NCI-H524 treated with DMSO at 0.1 percent for 48 hours (cell line): ENCODE measurements at places on chromosomes 13 and 19.

- no peak for DNase-seq
These were observed 91.1 kb downstream of the CDK8 start for GRCh38 chr13:26344980-26345379.

- DNase-seq, result no peak
These were observed 7.7 kb downstream of the ATP4B start for GRCh38 chr13:113650275-113650674.

GRCh38 chr19:58318297-58318696 lies 8.5 kb upstream of the ZSCAN22 start:
- DNase-seq, result no peak

DNA sequence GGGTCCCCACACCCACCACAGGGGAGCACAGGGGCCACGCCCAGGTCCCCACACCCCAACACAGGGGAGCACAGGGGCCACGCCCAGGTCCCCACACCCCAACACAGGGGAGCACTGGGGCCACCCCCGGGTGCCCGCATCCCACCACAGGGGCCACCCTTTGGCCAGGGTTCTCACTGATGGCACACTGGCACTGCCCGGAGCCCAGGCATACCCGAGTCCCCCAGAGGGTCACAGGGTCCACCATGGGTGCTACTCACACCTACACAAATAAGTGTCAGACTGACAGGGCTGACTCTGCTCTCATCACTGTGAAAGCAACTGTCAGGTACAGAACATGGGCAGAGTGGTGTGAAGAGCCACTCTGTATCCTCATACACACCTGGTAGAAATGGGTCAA lies 98.8 kb downstream of the TUBGCP3 start:
- DNase-seq, result no peak

DNA sequence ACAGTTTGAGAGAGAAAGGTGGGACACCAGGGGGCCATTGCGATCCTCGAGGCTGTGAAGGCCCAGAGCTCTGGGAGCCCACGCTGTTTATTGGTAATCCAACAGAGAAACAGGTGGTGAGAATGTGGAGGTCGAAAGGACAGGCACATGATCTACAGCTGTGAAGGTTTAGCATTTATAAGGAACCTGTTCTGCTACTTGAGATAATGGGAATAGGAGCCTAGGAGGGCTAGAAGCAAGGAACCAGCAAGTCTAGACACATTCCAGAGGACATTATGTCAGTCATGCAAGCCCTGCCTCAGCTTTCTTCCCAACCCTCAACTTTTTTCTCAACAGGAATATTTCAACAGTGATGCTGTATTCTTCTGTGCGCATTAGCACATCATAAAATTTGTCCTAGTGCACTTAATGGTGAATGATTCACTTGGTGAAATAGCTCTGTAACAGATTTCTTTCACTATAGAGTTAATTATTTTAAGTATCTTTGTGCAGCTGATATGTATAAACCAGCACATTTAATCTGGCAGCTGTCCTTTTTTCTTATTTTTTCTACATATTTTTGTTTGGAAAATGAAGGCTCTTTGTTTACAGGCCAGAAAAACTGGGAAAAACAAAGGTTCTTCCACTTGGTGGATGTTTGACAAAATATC lies 25.4 kb downstream of the ZNF90 start:
- no peak for DNase-seq

DNA sequence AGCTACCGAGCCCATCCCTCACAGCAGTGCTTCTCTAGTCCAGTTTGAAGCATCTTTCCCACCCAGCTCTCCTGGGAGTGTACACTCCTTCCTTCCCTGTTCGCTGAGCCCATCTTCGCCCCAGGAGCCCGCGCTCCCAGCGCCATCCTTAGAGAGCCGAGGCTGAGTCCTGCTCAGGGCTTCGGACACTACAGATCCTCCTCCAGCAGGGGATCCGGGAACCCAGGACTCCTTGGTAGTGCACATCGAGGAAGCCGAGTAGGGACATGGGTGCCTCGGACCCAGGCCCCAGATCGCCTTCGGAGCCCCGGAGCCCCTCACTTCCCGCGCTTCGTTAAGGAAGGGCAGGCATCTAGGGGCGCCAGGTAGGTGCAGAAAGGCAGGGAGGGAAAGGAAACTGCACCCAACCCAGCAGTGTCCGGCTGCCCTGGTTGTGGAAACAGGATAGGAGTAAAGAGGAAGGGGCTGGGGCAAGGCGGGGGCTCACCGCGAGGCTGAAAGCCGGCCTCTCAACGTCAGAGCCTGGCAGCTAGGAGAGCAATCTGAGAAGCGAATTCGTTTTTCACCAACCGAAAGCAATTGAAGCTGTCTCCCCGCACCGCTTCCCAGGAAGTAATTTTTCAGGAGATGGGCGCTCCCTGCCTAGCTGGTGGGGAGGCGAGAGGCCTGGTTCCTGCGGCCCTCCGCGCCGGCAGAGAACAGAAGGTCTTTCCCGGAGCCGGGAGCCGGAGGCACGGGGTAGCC lies 1.0 kb downstream of the PDX1 start:
- no peak for DNase-seq

GRCh38 chr19:34744896-34745690 lies 11.1 kb downstream of the ZNF181 start:
- no peak for DNase-seq

GRCh38 chr13:48235341-48236135 lies 2.5 kb downstream of the ITM2B start:
- no peak for DNase-seq

DNA sequence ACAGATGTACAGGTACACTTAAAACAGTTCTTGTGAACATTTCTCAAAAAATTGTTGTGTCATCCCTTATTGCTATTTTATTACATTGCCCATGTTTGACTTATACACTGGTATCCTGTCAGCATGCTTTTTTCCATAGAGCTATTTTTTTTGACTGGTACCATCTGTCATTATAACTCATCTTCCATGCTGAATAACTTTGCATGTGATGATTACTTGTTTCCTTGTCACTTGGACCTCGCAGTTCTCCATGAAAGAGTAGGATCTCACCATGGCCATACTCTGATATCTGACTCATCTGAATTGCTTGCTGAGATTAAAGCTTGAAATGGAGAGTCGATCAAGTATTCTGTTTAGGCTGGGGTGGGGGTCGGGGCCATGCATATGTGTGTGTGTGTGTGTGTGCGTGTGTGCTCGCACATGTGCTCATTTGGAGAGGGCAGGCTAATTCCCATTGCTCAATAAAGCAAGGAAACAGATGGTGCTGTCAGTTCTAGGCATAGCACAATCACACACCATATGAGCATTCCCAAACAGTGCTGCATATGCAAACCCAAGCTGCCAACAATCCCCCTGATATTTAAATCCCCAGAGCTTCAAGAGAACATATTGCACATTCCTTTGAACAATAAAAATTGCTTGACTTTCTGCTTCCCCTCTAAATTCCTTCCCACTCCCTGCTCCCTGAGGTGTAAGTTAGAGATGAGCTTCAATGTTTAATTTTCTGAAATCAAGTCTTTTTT lies 62.9 kb downstream of the NHLRC3 start:
- DNase-seq, result peak; percentile 80

DNA sequence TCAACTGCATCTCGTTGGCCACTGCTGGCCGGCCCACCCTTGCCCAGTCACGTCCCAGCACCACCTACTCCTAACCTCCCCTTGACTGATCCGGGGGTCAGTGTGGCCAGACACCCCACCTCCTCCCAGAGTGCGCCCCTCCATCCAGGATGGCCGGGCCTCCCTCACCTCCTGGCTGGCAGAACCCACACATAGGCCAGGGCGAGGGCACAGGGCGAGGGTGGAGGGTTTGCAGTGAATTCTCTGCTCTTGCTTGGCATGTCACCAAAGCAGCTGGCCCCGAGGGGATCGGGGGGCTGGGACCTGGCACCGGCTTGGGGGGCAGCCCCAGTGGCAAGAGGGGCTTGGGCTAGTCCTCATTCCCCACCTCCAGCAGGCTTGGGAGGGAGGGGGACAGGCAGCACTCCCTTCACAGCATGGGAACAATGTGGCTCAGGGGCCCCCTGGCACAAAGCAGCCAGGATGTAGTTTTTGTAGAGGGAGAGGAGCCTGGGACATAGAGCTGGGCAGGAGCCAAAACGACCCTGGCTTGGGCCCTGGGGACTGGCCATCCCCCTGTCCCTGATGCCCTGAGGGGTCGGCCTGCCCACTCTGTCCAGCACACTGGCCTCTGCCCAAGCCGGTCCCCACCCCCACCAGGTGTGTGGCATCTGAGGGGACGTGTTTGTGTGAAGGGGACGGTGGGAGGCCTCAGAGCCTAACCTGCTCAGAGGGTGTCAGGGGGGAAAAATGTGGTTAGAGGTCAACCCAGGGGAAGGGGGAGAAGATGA lies 28.5 kb upstream of the ASF1B start:
- DNase-seq, result no peak

GRCh38 chr19:9580728-9581127 lies 3.6 kb downstream of the ZNF121 start:
- DNase-seq, result no peak

DNA sequence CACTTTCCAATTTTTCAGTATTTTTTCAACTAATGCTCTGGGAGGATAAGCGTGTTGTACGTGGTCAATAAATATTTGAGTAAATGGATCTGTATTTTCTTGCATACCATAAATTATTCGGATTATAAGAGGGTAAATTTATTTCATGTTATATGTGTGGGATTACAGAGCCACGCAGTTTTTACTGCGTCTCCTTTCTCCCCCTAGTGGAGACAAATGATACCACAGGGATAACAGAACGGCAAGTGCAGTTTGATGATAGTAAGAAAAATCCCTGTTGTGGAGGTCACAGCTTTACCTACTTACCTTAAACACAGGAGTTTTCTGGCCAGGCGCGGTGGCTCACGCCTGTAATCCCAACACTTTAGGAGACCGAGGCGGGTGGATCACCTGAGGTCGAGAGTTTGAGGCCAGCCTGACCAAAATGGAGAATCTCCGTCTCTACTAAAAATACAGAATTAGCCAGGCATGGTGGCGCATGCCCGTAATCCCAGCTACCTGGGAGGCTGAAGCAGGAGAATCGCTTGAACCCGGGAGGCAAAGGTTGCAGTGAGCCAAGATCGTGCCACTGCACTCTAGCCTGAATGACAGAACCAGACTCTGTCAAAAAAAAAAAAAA lies 16.8 kb downstream of the MBD3L2B start:
- no peak for DNase-seq

DNA sequence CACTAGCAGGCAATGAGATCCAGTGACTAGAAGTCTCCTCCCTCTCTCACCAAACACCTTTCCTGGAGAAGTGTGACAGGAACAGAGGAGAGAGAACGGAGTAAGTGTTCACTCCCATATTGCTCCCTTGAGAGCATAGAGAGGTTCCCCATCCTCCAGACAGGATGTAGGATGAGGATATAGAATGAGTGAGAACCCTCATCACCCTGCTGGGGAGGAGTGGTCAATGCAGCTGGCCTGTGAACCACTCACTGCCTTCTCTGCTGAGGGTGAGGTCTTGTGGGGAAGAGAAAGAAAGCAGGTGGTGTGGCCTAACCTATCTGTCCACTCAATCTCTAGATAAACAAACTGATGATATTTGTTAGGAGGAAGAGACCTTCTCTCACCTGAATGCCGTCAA lies 386.6 kb downstream of the PCDH20 start:
- no peak for DNase-seq

GRCh38 chr19:50333737-50334617 lies 4.8 kb upstream of the KCNC3 start:
- DNase-seq, result no peak

DNA sequence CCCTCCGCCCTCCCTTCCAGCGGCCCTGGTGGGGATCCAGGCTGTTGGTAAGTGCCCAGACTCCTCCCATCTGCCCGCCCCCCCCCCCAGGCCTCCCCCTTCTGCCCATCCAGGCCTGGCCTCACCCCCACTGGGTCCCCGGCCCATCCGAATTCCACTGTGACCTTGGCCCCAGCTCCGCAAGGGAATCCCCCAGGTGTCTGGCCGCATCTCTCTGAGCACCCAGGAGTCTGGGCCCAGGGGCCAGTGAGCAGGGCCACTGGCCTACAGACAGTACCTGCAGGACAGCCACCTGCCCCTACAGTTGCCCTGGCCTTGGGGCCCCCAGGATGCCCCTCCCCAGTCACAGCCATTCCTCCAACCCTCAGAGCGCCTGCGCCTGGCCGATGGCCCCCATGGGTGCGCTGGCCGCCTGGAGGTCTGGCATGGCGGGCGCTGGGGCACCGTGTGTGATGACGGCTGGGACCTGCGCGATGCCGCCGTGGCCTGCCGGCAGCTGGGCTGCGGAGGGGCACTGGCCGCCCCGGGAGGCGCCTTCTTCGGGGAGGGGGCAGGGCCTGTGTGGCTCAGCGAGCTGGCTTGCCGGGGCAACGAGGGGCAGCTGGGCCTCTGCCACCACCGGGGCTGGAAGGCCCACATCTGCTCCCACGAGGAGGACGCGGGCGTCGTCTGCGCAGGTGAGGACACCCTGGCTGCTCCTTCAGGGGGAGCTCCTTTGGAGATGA lies 912 bp downstream of the SSC5D start:
- no peak for DNase-seq

DNA sequence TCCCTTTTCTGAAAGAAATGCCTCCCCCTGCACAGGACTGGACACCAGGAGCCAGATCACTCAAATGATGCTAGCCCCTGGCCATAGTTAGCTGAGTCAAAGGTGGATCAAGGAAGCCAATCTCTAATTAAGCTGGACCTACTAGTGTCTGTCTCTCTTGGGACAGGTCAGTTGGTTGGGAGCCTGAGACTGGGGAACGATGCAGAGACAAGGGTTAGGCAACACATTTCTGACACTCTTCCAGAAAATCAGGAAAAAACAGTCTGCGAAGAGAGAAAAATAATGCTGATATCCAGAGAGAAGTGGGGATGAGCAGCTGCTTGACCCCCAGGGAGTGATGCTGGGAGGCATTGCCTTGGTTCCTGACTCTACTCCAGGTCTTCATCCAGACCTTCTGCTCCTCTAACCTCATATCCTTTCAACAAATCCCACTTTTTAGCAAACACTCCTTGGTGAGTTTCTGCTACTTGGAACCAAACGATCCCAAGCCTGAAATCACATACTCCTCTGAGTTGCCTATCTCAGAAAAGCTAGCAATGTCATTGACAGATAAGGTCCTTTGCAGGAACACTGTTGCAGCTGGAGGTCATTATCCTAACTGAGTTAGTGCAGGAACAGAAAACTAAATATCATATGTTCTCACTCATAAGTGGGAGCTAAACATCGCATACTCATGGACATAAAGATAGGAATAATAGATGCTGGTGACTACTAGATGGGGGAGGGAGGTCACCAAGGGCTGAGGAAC lies 369.7 kb downstream of the COG6 start:
- DNase-seq, result no peak
